Activated CD4-positive, alpha-beta T cell treated with anti-CD3 and anti-CD28 coated beads, Interleukin-2, amount 50 U/mL, for 4 hours (primary cell): ENCODE measurements at places on chromosomes 12 and 14.

GRCh38 chr12:81542065-81543010, 216.8 kb downstream of the PPFIA2 start:
- no peak for DNase-seq

GRCh38 chr14:37903343-37904191, 304.1 kb upstream of the SSTR1 start:
- DNase-seq: no peak

DNA sequence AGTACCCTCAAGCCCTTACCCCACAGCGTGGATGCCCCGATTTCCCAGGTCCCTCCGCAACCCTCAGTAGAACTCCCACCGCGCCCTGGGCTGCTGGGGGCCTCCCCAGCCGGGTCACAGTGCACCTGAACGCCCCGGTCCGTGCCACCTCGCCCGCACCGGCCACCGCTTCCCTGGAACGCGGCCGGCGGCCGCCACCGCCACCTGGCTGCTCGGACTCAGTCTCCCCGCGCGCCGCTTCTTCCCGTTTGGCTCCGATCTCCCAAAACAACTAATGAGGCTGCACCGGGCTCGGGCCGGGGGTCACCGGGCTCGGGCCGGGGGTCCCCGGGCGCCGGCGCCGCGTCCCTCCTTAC, 1.0 kb downstream of the ITPK1 start:
- DNase-seq: no peak

- DNase-seq: no peak
Measured at GRCh38 chr14:61381553-61381952, 60.2 kb downstream of the PRKCH start.

DNA sequence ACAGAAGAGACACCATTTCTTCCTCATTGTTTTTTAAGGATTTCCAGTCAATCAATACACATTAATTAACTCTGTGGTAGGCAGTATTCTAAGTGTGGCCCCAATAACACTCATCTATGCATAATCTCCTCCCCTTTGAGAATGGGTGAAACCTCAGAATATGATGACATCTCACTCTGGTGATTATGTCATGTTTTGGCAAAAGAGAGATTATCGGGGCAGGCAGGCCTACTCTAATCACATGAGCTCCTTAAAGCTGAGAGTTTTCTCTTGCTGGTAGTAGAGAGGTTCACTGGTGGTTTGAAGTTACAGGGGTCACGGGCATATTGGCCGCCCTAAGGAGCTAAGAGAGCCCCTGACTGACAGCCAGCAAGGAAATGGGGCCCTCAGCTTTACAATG, 7.1 kb upstream of the LGMN start:
- no peak for DNase-seq

- DNase-seq: no peak
Measured at GRCh38 chr12:106113824-106114446, 24.8 kb downstream of the NUAK1 start.

DNA sequence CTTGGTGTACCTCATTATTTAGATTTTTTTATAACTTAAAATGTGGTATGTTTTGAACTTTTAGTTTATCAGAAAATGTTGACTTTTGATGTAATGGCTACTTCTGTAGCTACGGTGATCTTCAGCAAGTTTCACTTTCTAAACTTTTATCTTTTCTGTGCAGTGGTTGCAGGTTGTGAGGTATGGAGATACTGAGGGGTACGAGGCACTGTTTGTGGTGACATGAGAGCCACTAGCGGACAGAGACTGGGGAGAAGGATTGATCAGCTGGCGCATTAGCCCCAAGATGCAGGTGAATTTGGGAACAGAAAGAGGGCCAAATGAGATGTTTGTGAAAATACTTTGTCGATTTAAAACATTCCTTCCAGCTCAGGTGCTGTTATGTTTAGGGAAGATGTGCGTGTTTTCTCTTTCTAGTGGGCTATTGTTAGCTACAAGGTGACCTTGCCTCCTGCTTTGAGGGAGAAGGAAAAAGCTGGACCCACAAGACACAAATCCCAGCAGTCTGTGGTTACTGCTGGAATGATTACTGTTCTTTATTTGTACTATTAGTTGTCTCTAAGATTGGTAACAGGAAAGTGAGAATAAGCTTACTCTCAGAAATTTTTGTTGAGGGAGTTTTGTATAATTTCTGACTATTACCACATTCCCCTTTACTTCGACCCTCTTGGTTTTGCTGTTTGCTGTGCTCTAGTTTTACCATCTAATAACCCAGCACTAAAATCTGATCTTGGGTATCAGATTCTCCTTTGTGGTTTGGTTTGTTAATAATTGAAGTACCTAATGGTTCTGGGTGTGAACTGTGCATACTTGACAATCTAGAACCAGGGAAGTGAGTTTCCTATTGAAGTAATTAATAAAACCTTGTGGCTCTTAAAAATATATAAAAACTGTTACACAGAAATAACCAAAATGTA, 61.7 kb downstream of the FBXO34 start:
- DNase-seq: no peak
